GM20000 (cell line): ENCODE measurements at places on chromosomes 5 and 9.

DNA sequence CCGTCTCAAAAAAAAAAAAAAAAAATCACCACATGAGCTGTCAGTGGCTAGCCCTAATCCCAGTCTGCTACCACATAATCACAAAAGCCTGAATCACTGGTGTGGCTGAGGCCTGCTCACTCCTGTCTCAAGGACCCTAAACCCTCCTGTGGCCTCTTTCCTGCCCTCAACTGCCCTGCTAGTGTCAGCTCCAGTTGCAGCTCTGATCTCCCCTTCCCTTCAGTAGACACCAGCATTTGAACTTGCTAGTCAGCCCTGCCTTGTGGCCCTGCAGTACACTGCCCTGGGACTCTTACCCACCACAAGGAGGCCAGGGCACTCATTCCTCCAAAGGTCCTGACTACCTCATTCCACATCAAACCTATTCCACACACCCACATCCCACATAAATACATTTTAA lies 9.5 kb upstream of the P4HA2 start:
- DNase-seq: no peak

DNA sequence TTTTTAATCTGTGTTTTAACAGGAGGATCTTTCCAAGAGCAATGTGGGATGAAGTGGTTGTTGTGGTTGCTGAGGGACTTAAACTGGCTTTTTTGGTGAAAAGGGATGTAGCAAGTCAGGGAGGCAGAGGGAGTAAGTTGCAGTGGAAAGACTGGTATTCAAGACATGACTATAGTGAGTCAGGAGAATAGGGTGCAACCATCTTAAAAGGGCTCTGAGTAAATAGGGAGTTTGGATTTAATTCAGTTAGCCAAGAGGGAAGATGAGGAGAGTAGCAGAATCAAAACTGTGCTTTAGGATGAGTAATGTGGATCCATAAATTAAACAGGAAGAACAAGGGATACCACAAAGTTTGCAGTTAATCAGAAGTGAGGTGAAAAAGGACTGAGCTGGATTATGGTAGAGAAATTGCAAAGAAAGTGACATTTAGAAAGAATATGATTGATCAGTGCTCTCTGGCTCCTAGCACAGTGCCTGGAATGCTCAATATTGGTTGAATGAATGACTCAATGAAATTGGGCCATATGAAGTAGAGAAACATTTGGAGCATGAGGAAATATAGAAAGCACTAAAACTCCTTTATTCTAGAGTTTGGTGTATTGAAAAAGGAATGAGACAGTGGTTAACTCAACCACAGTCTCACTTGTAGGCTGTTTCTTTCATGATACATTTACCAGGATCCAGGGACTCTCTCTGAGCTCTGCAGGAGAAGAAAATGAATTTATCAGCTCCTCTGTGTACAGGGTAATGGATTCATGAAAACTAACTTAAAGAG lies 5.1 kb downstream of the POLR3G start:
- DNase-seq: no peak

DNA sequence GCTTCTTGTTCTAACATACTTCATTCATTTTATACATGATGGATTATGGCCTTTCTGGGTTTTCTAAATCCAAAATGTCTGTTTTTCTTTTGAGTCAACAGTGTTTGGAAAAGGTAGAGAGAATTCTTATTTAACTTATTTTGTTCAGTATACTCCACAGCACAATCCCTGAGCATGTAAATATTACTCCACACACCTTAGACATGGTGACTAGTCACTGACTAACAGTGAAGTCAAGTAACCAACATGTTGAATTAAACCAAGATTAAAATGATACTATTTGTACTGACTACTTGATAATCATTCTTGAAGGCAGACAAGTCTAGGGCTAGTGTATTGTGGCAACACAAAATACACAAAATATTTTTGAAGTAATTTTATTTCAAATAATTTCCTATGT lies 55.0 kb downstream of the HAPLN1 start:
- no peak for DNase-seq

- DNase-seq: no peak
Observed at GRCh38 chr9:93617273-93617672, 40.9 kb downstream of the PHF2 start.

DNA sequence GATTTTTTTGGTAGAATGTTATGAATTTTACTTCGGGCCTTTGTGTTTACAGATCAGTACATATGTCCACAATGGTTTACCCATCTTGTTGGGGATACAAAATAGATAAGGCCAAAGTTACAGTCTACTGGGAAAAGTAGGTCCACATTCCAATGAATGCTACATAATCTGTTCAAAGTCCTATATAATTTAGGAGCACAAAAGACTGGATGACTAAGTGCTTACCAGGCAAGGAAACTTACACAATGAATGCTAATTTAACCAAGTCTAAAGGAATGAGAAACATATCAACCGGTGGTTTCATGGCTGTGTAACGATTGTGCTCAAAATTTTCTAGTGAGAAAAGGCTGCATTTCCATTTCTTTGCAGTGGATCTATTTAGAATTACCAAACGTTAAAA lies 97.4 kb upstream of the TRPM3 start:
- DNase-seq: no peak

GRCh38 chr9:34233672-34234071 lies 54.8 kb downstream of the UBAP1 start:
- DNase-seq: no peak

DNA sequence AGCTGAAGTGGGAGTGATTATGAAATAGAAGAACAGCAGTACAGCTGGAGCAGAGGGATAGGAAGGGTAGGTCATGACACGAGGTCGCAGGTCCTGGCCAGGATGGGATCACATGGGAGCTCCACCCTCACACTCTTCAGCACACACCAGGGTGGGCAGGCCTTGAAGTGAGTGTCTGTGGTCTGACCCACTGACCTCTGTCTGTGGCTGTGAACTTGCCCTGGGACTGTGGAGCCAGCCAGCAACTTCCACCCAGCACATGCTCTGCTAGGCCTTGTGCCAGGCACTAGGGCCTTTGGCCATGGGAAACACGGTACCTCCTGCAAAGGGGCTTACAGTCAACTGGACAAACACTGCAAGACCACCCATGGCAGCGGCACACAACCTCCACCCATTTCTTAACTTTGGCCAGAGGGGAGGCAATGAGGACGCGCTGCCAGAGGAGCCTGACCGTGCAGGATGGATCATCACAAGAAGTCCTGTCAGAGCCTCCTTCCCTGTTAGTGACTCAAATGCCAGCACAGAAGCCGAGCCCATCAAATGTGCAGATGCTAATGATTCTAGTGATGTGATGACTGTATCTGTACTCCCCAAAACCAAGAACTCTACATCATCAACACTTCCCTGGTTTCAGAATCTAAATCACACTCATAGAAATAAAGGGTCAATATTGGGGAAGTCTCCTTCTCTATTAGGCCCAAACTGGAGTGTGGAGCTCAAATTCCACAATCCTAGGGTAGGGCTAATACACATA lies 113.6 kb downstream of the DPYSL3 start:
- DNase-seq: no peak

DNA sequence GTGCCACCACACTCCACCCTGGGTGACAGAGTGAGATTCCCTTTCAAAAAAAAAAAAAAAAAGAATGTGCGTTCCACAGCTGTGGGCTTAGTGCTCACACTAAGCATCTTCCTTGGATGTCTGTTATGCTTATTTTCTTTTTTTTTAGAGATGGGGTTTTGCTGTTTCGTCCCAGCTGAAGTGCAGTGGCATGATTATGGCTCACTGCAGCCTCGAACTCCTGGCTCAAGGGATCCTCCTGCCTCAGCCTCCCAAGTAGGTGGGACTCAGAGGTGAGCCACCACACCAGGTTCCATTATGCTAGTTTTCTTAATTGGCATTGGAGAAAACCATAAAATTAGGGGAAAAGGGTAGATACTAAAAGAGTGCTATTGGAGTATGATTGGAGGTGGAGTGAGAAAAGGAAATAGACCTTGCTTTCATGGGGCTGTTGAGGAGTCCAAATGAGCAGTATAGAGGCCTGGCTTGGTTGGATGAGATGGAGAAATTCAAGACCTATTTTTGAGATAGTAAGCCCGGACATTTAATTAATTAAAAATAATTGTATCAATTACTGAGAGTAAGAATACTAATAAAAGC lies 978 bp upstream of the BRD3OS start:
- no peak for DNase-seq

DNA sequence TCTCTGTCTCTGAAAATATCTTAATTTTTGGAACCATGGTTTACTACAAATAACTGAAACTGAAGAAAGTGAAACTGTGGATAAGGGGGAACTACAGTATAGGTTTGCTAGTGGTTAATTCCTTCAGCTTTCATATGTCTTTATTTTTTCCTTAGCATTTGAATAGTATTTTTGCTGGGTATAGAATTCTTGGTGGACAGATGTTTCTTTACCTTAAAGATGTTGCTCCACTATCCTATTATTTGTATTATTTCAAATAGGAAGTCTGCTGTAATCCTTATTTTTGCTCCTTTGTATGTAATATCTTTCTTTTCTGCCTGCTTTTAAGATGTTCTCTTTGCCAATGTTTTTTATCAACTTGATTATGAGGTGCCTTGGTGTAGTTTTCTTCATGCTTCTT lies 152.9 kb upstream of the ISL1 start:
- no peak for DNase-seq

- no peak for DNase-seq
Observed at GRCh38 chr9:93247892-93248291, 64.0 kb downstream of the WNK2 start.

GRCh38 chr5:178785999-178786398 lies 55.5 kb upstream of the ZNF354A start:
- no peak for DNase-seq
